ENCODE measurements at places on chromosomes 6 and 20.

DNA sequence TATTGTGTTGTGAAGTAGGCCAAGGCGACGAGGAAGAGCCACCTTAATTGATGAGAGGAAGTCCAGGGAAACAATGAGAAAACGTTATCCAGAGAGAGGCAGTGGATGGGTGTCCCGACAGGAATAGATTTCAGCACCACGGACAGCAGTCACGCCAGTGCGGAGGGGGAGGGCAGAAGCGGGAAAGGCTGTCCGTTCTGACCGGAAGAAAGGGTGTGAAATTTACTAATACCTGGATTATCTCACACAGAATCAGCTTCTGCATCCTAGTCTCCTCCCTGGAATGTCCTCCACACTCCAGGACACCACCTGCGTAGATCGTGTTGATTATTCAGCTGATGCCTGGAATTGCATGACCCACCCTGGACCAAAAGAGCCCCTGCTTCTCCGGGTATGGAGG, 7.4 kb upstream of the BPIFA3 start:
- DNase-seq = peak; percentile 29

DNA sequence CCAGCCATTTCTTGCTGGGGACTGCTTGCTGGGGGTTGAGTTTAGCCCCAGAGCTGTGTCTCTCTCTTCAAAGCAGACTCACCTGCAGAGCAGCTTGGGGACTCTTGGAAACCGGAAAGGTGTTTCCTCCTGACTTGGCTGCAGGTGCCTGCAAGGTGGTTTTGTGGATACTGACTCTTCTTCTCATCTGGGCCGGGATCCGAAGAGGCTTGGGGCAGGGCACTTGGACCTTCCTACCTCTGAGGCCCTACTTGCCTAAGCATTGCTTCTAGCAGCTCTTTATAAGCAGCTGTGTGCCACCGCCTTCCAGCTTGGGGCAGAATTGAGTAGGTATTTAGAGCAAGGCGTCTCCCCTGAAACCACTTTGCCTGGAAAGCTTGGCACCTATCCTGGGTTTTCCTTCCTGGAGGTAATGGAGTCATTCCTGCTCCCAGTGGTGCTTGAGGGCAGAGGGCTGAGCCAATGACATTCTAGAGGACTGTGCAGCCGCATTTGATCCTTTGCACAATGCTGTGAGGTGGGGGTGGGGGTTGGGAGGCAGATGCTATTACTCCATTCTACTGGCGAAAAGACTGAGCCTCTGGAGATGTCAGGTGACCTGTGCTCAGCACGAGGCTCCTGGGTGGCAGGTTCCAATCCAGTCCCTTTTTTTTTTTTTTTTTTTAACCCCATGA, 3.4 kb upstream of the CTSZ start:
- DNase-seq = peak; percentile 34

DNA sequence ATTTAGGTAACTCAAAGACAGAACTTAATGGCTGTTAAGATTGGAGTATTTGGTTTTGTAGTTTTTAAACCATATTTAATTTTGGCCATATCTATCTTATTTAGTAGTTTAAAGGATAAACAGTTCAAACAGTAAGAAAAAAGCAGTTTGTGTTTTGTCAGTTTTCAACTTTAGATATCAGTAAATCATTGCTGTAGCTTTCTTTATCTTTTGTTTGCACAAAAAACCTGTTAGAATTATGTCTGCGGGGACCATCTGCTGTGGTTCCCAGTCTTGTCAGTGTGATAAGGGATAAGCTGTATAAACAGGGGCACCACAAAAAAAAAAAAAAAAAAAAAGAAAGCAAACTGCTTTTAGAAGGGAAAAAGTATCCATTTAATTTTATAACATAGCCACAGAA, 40.9 kb downstream of the CDKAL1 start:
- DNase-seq = no peak

DNA sequence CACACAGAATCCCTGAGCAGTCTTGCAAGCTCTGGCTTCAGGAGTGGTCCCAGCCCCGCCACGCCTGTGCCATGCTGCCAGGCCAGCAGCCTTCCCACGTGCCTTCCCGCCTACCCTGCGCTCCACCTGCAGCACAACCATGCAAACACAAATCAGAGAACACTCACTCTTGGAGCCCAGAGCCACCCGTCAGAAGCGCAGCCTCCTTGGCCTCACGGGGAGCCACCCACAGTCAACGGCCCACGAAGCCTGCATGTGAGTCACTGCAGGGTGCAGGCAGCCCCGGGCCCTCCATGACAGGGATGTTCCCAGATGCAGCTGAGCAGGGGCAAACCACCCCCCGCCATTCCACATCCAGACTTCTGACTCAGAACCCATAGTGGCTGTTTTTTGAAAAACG, 217.0 kb downstream of the DLL1 start:
- no peak for DNase-seq

DNA sequence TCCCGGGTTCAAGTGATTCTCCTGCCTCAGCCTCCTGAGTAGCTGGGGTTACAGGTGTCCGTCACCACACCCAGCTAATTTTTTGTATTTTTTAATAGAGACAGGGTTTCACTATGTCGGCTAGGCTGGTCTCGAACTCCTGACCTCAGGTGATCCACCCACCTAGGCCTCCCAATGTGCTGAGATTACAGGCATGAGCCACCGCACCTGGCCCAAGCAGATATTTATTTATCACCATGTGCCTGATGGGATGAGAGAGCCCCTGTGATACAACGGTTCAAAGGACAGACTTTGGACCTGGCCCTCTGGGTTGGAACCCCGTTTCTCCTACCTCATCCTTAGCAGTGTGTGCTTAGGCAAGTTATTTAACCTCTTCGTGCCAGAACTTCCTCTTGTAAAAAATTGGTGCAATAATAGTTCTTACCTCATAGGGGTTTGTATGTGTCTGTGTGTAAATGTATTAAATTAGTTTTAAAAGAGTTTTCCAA, 19.2 kb upstream of the STK38 start:
- no peak for DNase-seq

- DNase-seq = no peak
Observed at GRCh38 chr6:111845441-111845871, 27.8 kb downstream of the FYN start.

GRCh38 chr20:43549416-43550065, 9.3 kb upstream of the SGK2 start:
- DNase-seq = no peak

- DNase-seq = no peak
Observed at GRCh38 chr6:143130928-143131327, 70.2 kb downstream of the AIG1 start.

DNA sequence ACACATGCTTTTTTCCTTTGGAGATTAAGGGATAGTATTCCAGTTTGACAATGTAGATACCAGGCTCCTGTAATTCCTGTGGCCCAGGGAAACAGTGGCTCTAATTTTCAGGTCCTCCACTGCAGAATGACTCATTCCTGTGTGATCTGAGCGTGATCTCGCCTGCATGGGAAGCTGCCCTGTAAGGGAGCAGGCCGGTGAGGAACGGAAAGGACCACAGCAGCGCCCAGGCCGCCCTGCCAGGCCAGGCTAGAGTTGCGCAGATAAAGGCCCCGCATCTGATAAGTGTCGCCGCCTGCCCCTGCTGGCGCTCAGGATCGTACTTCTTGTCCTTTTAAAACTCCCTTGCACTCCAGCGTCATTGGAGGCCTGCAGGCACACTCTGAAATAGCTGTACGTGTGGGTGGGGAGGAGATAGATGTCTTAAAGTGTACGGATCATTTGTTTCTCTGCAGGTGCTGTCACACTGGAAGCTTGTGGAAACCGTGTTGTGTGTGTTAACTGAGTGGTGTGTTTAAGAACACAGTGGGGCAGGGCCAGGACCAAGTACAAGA, 60.7 kb downstream of the SYNJ2 start:
- no peak for DNase-seq

GRCh38 chr6:25706314-25707014, 48.1 kb upstream of the SLC17A4 start:
- no peak for DNase-seq

DNA sequence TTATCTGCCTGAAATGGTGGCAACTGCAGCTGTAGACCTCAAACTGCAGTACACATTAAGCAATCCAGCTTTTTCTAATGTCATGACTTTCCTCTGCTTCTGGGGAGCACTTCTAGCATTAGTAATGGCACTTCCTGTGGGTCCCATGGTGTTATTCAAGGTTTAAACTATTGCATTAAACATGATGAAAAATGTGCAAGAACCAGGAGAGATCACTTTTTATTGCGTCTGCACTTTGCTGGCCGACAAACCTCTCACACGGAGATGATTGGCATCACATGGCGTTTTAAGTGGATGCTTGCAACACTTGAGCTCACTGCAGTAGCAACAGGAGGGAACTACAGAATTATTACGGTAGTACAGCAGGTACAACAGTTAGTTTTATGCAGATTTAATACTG, 148.4 kb downstream of the HIVEP2 start:
- no peak for DNase-seq

DNA sequence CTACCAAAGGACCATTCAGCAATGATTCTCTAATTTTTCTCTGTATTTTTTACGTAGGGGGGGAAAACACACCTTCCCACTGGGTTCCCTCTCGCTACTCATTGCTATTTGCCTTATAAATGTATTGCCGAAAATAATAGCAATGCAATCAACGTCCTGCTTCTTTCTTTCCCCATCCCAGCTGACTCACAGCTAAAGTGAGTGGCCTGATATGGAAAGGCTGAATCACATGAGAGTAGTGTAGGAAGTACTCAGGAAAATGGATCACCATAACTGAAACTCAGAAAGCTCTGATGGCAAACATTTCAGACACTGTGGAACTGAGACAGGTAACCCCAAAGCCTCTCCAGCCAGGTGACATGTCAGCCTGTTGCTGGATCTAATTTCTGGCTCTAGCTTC, 49.3 kb upstream of the SRPK1 start:
- DNase-seq = no peak

GRCh38 chr6:53767941-53768340, 26.9 kb upstream of the LRRC1 start:
- DNase-seq = no peak

DNA sequence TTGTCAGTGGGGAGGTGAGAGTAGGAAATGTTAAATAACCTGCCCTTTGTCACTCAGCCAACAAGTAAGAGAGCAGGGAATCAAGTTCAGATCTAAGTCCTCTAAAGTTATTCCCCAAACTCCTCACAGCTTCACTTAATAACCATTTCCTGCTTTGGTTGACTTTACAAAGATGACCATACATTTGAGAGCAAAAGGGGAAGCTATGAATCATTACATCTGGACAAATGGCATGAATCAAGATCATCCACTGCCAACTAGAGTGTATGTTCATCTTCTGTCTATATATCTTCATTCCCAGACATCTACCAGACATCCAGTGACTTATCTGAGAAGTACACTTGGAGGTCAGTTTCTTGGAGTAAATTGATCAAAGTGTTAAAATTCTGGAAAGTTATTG, 15.1 kb upstream of the HIVEP2 start:
- DNase-seq = no peak

DNA sequence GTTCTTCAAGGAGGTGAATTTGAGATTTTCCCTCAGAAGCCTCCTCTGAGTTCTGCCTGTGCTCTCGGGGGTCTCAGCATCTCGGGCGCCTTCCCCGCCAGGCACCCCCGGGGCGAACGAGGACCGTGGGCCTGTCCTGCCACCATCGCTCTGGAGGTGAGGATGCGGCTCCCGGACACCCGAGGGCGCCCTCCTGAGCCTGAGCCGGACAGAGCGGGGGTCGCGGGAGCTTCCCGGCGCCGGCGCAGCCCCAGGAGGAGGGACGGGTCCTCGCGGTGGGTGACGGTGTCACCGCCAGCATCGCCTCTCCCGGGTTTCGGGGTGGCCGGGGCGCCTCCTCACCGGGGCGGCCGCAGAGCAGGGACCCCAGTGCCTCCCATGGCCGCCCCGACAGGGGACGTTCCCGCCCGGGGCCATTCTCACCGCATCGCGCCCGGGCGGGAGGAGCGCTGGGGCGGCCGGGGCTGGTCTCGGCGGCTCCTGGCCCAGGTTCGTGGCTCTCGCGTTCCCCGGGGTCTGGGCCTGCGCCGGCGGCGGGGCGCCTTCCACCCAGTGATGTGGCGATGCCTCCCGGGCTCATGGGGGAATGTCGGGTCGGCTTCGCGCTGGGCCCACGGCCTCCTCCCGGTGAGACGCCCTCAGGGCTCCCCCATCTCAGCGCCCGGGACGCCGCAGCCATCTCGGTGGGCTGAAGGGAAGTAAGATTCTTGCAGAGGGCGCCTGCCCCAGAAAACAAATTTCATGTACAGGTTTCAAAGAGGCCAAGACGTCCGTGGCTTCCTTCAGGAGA, 210.5 kb downstream of the ERMARD start:
- DNase-seq = no peak

- peak; percentile 45 for DNase-seq
Observed at GRCh38 chr6:89834884-89835792, 5.5 kb downstream of the CASP8AP2 start.

DNA sequence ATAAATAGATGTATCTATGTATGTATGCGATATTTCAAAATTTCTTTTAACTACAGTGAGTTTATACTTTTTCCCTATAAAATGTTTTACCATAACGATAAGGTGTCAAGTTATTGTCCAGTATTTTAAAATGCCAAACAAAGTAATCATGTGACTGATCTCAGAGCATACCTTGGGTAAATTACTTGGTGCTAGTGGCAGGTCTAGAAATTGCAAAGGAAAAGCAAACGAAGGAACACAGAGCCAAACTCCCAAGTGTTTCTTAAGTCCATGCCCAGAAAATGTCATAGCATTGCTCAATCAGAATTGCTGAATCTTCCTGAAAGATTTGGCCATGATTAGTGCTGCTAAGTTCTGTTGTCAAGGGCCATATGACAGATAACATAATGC, 77.5 kb downstream of the CAP2 start:
- DNase-seq = no peak

- DNase-seq = no peak
Observed at GRCh38 chr6:11738661-11739375, 39.8 kb downstream of the ADTRP start.

DNA sequence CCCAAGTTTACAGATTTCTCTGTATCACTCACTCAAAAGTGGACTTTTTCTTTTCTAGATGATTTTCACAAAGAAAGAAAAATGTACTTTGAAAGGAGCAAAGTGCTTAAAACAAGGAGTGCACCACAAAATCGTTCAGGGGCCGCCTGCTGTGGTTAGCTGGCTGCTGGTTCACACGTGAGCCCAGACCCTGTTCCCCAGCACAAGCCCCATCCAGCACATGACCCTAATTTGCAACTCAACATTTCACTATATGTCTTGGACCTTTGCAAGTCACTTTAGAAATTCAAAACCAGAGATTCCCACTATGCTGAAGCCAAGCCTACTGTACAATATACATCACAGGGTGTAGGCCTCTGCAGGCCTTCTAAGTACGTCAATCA, 95.5 kb upstream of the NHSL1 start:
- DNase-seq = no peak

DNA sequence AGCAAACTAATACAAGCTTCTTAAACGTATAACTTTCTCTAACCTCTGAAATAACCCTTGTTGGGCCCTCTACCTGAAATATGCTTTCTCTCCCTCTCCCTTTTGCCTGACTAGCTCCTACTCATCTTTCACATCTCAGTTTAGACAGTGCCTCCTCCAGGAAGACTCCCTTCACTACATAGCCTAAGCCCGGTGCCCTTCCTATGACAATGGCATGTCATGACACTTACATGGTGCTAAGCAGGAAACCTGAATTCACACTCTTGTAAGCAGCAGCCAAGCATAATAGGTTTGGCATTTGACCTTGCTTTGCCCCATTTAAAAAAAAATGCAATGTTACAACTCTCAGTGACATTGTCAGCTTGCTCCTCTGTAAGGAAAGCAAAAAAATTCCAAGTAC, 33.1 kb upstream of the FBXL4 start:
- peak; percentile 1 for DNase-seq

All from OCI-LY7 (cell line).